ENCODE measurements at places on chromosomes 5 and 9.

- no peak for DNase-seq
These were observed 74.4 kb downstream of the SLC28A3 start for GRCh38 chr9:84266087-84266561.

DNA sequence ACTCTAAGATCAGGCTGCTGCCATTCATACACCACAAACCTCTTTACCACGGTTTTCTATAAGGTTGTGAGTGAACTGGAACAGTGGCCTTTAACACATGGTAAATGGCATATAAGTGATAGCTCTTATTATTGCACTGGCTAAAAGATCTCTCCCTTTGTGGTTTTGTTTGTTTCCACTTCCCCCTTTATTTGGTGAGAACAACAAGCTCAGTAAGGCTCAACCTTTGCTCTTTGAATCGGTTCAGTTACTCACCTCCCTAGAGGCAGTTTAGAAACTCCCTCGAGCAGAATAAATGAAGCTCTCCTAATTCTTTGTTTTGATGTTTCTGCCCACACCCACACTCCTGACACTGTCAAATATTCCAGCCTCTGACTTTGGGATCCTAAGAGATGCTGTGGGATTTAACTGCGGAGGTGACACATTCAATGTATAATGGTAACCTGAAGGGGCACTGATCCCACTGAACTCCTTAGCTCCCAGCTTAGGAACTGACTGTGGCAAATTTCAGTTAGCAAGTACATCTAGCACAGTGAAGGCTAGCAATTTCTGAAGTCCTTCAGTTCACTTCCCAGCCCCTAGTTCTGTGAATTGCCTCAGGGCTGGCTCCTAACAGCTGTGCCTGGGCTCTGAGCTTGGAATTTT is 22.5 kb upstream of the RAD23B start:
- no peak for DNase-seq

- DNase-seq: no peak
These were observed 91.2 kb downstream of the IRX2 start for GRCh38 chr5:2660315-2660714.

- DNase-seq: no peak
These were observed 265.9 kb downstream of the SAXO1 start for GRCh38 chr9:18766989-18767550.

GRCh38 chr9:83271665-83272071 is 208.7 kb upstream of the RASEF start:
- DNase-seq: no peak
